Osteocyte (in vitro differentiated cells): ENCODE measurements at places on chromosomes 13 and 19.

GRCh38 chr13:27267596-27267995, 3.0 kb upstream of the RASL11A start:
- H3K27ac ChIP-seq = no peak overlapping the region
- no peaks in the 10 kb centered on the region for H3K27me3 ChIP-seq
- H3K4me3 ChIP-seq = no peak overlapping the region
- H3K36me3 ChIP-seq = peaks cover 2% of the 10 kb centered on the region
- no peak for DNase-seq

- H3K36me3 ChIP-seq = peaks cover 3% of the 10 kb centered on the region
- H3K27me3 ChIP-seq = no peaks in the 10 kb centered on the region
- DNase-seq = no peak
- no peak overlapping the region for H3K27ac ChIP-seq
- H3K4me3 ChIP-seq = no peak overlapping the region
These were observed 22.6 kb upstream of the USP12 start for GRCh38 chr13:27194209-27194608.

GRCh38 chr19:47520343-47520806, 5.5 kb upstream of the NAPA start:
- no peak overlapping the region for H3K4me3 ChIP-seq
- H3K4me1 ChIP-seq = peaks cover 6% of the 10 kb centered on the region
- H3K36me3 ChIP-seq = no peaks in the 10 kb centered on the region
- DNase-seq = no peak
- no peak overlapping the region for H3K27ac ChIP-seq
- peaks cover 16% of the 10 kb centered on the region for H3K27me3 ChIP-seq

GRCh38 chr13:41302743-41303142, 8.3 kb upstream of the NAA16 start:
- H3K4me3 ChIP-seq = no peak overlapping the region
- H3K36me3 ChIP-seq = peaks cover 4% of the 10 kb centered on the region
- no peak overlapping the region for H3K27ac ChIP-seq
- H3K27me3 ChIP-seq = peaks cover 35% of the 10 kb centered on the region

GRCh38 chr13:33865945-33866344, 48.0 kb downstream of the RFC3 start:
- no peak for DNase-seq
- H3K36me3 ChIP-seq = no peaks in the 10 kb centered on the region
- no peaks in the 10 kb centered on the region for H3K4me1 ChIP-seq
- no peak overlapping the region for H3K27ac ChIP-seq
- H3K4me3 ChIP-seq = no peak overlapping the region

DNA sequence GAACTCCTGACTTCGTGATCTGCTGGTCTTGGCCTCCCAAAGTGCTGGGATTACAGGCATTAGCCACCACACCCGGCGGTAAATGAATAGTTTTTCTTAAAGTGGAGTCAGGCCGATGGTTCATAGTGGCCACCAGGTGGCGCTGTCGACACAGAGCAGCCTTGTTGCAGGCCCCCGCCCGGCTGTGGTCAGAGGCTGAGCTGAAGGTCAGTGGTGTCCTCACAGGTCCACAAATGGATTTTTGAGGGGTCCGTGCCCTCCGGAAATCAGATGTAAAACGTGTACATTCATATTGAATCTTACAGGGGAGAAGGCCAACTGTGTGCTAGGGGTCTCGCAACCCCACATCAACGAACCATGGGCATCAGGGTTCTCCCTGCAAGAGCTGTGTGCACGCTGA, 13.4 kb upstream of the WDR18 start:
- H3K4me3 ChIP-seq = no peak overlapping the region
- no peaks in the 10 kb centered on the region for H3K4me1 ChIP-seq
- no peaks in the 10 kb centered on the region for H3K27me3 ChIP-seq
- H3K27ac ChIP-seq = no peak overlapping the region

GRCh38 chr13:67932991-67933390, 702.9 kb upstream of the PCDH9 start:
- H3K27me3 ChIP-seq = peaks cover 3% of the 10 kb centered on the region
- DNase-seq = no peak
- no peak overlapping the region for H3K27ac ChIP-seq
- peaks cover 15% of the 10 kb centered on the region for H3K4me1 ChIP-seq
- no peaks in the 10 kb centered on the region for H3K36me3 ChIP-seq

DNA sequence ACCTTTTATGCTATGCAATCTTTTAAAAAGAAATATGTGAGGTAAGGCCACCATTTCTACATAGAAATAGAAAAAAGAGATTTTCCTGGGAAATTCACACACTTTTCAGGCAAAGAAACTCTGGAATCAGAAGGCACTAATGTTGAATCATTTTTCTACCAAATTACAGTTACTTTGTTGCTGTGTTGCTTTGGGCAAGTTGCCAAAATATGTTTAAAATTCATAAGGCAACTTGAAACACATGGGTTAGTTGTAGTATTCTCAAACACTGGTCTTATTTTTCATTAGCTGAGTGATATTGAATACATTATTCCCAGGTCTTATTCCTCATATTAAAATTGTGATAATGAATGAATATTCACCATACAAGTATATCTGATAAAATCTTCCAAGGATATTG, 195.0 kb upstream of the SLITRK1 start:
- no peaks in the 10 kb centered on the region for H3K27me3 ChIP-seq
- H3K4me3 ChIP-seq = no peak overlapping the region
- no peak for DNase-seq
- H3K36me3 ChIP-seq = no peaks in the 10 kb centered on the region
- no peak overlapping the region for H3K27ac ChIP-seq

- DNase-seq = no peak
- no peaks in the 10 kb centered on the region for H3K27me3 ChIP-seq
- peaks cover 36% of the 10 kb centered on the region for H3K4me1 ChIP-seq
- H3K27ac ChIP-seq = peak overlapping the region; percentile 97
- peak overlapping the region; percentile 79 for H3K4me3 ChIP-seq
These were observed 846 bp upstream of the PRKACA start for GRCh38 chr19:14118165-14119051.

DNA sequence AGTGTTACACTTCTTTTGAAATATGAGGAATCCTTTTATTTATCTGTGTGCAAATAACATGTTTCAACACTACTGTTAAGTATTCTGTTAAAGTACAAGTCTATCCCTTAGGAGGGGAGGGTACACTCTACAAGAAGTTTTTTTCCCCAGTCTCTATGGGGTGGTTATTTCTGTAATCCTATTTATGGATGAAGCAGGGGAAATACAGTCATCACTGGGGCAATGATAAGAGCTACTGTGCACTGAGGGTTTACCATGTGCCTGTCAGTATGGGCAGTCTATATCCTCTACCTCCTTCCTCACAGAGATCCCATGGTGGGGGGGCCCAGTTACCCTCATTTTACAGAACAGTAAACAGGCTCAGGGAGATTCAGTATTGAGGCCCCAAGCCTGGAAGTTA, 16.6 kb upstream of the TRIM13 start:
- H3K4me1 ChIP-seq = peaks cover 8% of the 10 kb centered on the region
- no peak for DNase-seq
- H3K27ac ChIP-seq = no peak overlapping the region
- no peak overlapping the region for H3K4me3 ChIP-seq

- H3K27me3 ChIP-seq = no peaks in the 10 kb centered on the region
- H3K4me3 ChIP-seq = no peak overlapping the region
- no peak overlapping the region for H3K27ac ChIP-seq
- no peak for DNase-seq
- peaks cover 3% of the 10 kb centered on the region for H3K4me1 ChIP-seq
- H3K36me3 ChIP-seq = peaks cover 56% of the 10 kb centered on the region
These were observed 14.9 kb downstream of the ESD start for GRCh38 chr13:46782066-46782465.

DNA sequence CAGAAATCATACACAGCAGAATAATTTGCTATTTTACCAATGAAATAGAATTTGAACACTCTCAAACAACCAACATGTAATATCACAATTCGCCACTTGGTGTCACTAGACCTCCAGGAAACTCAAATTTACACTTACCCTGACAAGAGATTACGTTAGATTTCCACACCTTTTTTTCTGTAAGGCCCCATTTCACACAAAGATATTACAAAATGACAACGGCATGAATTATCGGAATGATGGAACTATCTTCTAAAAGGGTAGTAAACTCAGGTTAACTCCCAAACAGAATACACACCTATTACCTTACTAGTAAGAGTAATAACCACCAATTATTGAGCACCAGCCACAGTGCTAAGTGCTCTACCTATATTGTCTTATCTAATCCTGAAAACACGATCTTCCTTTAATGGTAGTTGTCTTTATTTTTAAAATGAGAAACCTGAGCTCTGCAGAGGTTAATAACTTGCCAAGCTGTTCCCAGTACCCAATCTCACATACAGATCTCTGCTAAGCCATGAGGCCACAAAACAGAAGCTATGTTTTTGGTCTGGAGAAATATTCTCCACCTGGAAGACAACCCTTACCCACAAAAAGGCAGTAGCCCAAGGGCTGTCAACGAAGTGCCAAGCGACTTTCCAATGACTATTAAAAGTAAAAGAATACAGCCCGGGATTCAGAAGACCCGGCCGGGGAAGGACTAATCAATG, 152.4 kb downstream of the DCLK1 start:
- no peak overlapping the region for H3K4me3 ChIP-seq
- peaks cover 15% of the 10 kb centered on the region for H3K4me1 ChIP-seq
- no peak for DNase-seq
- H3K27ac ChIP-seq = peak overlapping the region; percentile 80
- no peaks in the 10 kb centered on the region for H3K36me3 ChIP-seq
- peaks cover 2% of the 10 kb centered on the region for H3K27me3 ChIP-seq

GRCh38 chr13:77136902-77137420, 110.0 kb upstream of the FBXL3 start:
- peaks cover 40% of the 10 kb centered on the region for H3K36me3 ChIP-seq
- DNase-seq = no peak
- H3K4me1 ChIP-seq = peaks cover 49% of the 10 kb centered on the region
- peak overlapping the region; percentile 7 for H3K4me3 ChIP-seq

GRCh38 chr13:90793261-90793820, 554.1 kb upstream of the MIR17HG start:
- no peak for DNase-seq
- no peak overlapping the region for H3K27ac ChIP-seq
- no peaks in the 10 kb centered on the region for H3K4me1 ChIP-seq
- H3K4me3 ChIP-seq = no peak overlapping the region

DNA sequence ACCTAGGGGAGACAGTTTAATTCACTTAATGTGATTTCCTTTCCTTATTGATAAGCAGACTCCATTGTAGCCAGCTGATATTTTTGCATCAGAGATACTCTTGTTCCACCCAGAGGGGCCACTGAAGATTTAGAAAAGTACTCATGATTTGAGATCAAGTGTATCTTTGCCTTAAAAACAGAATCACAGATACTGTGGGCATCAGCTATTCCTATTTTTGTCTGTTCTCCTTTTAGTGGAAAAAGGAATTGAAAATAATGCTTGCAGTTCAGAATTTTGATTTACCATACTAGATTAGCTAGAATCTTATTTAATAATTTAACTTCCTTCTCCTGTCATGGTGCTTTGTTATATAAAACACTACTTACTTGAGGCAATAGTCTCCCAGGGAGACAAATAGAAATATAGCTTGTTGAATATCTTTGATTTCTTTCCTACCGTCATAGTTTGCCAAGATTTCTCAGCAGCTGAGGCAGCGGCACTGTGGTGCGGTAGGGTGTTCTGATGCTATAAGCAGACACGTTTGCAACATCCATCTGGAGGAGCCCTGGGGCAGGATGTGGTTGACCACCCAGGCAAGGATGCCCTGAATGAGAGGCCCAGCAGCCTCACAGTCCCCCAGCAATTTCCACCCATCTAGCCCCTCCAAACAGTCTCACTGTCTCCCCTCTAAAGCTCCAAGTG, 47.0 kb upstream of the RAP2A start:
- peaks cover 22% of the 10 kb centered on the region for H3K4me1 ChIP-seq
- H3K4me3 ChIP-seq = no peak overlapping the region
- H3K36me3 ChIP-seq = peaks cover 40% of the 10 kb centered on the region
- H3K27me3 ChIP-seq = no peaks in the 10 kb centered on the region

DNA sequence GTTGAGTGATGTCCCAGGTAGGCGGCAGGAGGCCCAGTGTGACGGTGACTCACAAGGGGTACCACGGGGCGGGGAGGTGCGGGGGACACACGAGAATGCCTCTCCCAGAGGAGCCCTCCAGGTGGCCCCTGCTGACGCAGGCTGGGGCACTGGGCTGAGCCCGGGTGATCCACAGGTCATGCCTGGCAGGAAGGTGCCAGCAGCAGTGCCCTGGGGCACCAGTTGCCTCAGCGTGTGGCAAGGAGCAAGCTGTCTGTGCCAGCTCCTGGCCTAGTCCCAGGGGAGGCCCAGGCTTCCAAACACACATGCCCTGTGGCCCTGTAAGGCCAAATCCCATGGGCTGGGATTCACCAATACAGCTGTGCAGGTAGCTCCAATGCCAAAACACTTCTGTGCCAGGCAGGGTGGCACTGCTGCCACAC, 28.0 kb downstream of the AKT2 start:
- peaks cover 32% of the 10 kb centered on the region for H3K4me1 ChIP-seq
- no peak overlapping the region for H3K27ac ChIP-seq
- DNase-seq = no peak
- no peak overlapping the region for H3K4me3 ChIP-seq

DNA sequence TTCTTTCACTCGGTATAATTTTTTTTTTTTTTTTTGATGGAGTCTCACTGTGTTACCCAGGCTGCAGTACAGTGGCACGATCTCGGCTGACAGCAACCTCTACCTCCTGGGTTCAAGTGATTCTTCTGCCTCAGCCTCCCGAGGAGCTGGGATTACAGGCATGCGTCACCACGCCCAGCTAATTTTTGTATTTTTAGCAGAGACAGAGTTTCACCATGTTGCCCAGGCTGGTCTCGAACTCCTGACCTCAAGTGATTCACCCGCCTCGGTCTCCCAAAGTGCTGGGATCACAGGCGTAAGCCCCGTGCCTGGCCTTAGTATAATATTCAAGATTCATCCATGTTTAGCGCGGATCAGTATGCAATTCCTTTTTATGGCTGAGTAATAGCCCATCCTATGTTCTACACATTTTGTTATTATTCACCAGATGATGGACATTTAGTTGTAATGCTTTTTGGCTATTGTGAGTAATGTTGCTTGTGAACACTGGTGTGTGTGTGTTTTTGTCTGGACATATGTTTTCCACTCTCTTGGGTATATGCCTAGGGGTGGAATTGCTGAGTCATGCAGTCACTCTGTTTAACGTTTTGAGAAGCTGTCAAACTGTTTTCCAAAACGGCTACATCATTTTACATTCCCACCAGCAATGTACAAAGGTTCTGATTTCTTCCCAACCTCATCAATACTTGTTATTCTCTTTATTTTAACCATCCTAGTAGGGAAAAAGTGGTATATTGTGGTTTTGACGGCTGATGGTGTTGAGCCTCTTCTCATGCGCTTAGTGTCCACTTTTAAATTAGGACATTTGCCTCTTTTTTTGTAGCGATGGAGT, 22.9 kb downstream of the PLEKHF1 start:
- no peak for DNase-seq
- peaks cover 49% of the 10 kb centered on the region for H3K4me1 ChIP-seq
- no peaks in the 10 kb centered on the region for H3K36me3 ChIP-seq
- peak overlapping the region; percentile 99 for H3K27ac ChIP-seq

- H3K36me3 ChIP-seq = no peaks in the 10 kb centered on the region
- H3K27ac ChIP-seq = no peak overlapping the region
- no peak overlapping the region for H3K4me3 ChIP-seq
- DNase-seq = no peak
- no peaks in the 10 kb centered on the region for H3K27me3 ChIP-seq
These were observed 832.6 kb upstream of the SLITRK5 start for GRCh38 chr13:86838411-86839120.
